DMS79 (cell line): ENCODE measurements at places on chromosomes 3 and 15.

GRCh38 chr15:68401496-68402431 lies 30.2 kb downstream of the ITGA11 start:
- no peak for DNase-seq

- no peak for DNase-seq
Observed at GRCh38 chr3:141835557-141836229, 40.8 kb upstream of the ATP1B3 start.

DNA sequence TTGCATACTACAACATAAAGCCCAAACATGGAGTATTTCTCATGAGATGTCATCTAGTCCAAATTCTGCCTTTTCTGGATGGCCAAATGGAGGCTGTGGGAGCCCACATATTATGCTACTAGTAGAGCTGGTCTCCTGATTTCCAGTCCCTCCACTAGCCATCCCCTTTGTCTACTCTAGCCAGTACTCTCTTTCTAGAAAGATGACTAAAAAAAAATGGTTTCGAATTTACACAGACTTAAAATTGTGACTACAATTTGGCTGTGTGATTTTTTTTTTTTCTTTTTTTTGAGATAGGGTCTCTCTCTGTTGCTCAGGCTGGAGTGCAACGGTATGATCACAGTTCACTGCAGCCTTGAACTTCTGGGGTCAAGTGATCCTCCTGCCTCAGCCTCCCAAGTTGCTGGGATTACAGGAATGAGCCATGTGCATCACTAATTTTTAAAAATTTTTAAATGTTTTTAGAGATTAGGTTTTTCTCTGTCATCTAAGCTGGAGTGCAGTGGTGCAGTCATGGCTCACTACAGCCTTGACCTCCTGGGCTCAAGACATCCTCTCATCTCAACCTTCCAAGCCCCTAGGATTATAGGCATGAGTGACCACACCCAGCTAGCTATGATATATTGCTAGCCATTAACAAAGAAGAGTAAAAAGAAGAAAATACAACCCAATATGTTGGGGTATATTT lies 273.9 kb downstream of the ADAMTSL3 start:
- DNase-seq = no peak

GRCh38 chr3:49724586-49724985 lies 835 bp upstream of the GMPPB start:
- no peak for DNase-seq

DNA sequence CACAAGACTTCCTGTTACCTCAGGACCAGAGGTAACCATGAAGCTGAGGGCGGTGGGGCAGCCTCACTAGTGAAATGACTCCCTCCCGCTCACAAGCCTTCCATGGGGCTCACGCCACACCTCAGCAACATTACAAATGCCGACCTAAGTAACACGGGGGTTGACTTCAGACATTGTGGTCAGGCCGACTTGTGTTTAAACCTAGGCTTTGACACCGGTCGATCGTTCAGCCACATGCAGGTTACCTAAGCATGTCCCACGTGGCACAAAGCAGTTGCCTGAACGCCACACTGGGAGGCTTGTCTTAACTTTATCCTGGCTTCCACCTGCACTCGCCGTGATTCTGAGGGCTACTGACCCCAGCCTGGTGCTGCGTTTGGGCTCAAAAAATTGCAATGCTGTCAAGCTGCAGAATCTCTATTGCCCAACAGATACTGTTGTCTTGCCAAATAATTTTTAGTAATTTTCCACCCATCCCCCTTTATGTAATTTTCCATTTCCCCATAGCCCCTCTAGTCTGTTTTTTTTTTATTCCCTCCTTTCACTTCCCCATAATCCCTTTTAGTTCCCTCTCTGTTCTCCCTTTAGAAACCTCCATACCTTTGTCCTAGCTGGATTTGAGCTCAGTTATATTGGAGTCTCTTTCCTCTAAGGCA lies 158.6 kb upstream of the RGMA start:
- DNase-seq = no peak

DNA sequence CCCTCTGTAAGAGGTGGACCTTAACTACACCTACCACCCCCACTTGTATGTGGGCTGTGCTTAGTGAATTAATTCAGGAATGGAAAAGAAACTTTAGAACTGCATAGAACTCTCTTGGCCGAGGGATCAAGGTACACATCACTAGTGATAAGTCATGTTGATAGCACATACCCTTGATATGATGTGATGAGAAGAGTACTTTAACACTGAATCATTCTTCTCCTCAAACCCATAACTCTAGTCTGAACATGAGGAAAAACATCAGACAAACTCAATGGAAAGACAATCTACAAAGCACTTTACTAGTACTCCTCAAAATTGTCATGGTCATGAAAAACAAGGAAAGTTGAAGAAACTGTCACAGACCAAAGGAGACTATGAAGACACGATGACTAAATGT lies 87.6 kb downstream of the P2RY1 start:
- DNase-seq = no peak

- no peak for DNase-seq
Observed at GRCh38 chr3:16064642-16065414, 109.7 kb upstream of the GALNT15 start.

- DNase-seq = no peak
Observed at GRCh38 chr3:19931767-19932188, 2.2 kb downstream of the EFHB start.

DNA sequence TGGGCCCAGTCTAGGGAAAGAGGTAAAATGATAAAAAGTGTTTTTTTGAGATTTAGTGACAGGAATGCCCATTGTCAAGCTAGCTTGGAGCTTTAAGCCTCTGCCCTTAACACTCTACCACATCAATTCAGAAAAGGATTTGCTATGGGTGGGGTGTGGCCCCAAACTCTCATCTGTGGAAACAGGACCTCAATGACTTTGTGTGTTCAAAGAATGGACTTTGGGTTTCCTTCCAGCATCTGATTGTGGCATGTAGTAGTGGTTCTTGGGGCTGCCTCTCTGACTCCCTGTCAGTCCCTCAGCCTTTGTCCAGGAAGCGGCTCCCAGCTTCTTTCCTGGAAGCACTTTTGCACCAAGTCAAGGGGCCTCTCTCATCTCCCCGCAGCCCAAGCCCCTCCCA lies 56.1 kb downstream of the CCNL1 start:
- no peak for DNase-seq

DNA sequence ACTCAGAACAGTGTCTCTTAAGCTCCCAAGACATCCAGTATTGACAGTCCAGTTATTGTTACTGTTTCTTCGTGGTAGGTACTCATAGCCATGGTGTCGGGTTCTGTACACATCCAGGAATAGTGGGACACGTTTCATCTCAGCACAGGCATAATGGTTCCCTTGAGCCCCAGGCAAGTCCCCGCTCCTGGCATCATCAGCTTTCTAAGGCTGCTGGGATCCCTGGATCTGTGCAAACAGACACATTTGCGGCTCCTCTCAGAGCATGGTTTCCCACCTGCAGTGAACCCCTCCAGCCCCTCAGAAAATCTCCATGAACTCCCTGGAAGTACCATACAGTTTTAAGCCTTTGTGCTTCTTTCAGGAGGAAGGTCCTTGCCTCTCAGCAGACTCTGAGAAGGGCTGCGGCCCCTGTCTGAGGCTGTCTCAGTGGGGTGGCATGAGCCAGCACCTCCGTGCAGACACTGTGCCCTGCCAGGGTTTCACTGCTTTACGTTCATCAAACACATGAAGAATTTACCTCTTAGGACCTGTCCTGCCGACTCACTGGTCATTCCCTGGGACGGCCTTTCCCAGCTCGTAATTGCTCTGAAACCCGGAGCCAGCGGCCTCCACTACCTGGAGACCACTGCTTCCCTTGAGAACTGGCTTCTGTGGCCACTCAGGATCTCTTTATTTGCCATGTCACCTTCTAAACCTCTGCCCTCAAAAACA lies 124.9 kb downstream of the LRRK1 start:
- no peak for DNase-seq

DNA sequence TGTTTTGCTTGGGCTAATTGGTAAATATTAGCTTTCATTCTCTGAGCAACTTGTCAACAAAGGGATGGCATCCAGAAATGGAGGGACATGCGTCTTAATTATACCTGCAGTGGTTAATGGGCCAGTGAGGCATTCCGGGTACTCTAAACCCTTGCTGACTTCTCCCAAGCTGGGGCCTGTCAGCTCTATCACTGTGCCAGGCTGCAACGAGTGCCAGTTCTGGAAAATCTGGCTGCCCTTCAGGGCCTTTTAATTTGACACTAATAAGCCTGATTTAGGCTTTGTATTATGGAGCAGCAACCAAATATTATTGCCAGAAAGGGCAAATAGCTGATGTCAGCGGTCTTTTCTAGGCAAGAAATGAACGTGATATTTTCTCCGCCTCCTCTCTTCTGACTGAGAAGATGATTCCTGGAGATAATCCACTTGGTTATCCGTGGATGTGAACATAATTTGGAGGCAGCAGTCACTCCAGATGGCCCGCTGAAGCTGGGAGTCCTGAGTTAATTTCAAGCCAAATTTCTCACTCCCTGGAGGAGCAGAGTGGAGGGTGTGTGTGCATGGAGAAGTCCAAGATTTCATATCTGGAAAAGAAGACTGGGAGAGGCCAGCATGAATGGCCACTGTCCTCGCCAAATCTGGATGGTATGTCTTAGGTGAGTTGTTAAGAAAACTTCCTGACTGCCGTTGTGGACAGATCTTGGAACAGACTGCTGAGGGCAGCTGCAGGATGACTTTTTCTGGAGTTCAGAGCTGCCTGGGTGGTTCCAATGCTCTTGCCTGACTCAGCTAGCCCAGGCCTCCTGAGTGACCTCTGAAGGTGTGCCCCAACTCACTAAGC lies 44.4 kb upstream of the PSMD6 start:
- DNase-seq = no peak

GRCh38 chr15:88220443-88221335 lies 35.9 kb downstream of the NTRK3 start:
- DNase-seq = no peak

DNA sequence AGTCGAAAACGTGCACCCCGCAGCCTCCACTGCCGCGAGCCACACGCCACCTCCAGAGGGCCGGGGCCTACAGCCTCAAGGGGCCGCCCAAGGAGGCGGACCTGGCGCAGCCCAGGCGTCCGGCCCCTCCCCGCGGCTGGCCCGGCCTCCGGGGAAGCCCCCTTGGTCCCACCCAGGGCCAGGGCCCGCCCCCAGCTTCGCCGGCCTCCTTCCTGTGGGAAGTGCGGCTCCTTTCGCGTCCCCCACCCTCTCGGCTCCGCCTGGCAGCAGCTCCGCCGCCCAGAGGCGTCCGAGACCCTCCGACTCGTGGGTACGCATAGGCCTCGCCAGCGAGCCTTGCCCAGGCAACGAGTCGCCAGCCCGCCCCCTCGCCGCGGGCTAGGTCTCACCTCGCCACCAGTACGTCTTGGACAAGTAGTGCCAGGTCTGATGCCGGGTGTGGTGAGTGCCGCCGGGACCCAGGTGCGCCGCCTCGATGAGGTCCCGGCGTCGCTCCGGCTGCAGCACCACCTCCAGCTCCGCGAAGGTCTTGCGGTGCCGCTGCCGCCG lies 642 bp downstream of the ZBTB11 start:
- DNase-seq = no peak

DNA sequence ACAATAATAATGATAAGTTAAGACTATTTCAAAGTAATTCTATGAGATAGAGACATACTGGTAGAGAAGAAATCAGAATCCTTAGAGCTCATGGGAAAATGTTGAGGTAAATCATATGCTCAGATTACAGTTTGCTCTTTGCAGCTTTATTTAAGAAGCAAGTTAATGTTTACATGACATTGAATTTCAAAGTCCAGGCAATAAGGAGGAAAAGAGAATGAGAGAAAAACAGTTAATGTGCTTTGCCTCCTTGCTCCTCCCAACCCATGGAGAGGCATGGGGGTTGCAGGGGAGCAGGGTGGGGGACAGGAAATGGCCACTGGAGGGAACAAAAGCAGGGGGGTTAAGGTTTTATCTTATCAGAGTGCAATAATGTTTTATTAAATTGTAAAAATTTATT lies 42.2 kb upstream of the ZBTB38 start:
- DNase-seq = no peak

DNA sequence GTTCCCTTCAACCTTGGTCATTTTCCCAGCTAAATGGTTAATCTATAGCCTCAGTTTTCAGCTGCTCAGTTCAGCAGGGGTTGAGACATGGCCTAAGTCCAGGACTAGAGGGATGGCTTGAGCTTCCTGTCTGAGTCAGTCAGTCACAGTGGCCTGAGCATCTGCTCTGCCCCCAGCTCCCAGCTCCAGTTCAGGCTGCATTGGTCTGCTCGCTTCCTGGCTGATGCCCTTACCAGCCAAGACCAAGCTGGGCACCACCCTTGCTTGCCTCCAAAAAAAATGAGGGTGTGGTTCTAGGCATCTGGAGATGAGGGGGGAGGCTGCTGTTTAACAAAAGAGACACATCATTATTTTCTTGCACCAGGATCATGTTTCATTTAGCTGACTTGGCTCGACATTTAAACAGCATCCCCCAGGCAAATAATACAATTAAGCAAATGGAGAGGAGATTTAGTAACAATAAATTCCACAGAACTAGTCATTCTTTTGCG lies 70.7 kb downstream of the WNT5A start:
- no peak for DNase-seq
